WTC11 (cell line): ENCODE measurements at places on chromosomes 11 and 22.
A peak's percentile ranks its signal among the peaks of the same experiment; 100 is the strongest.

- no peak for DNase-seq
Measured at GRCh38 chr11:128732471-128733277, 38.8 kb downstream of the FLI1 start.

- no peak for DNase-seq
Measured at GRCh38 chr11:75814363-75814676, 690 bp upstream of the UVRAG start.

DNA sequence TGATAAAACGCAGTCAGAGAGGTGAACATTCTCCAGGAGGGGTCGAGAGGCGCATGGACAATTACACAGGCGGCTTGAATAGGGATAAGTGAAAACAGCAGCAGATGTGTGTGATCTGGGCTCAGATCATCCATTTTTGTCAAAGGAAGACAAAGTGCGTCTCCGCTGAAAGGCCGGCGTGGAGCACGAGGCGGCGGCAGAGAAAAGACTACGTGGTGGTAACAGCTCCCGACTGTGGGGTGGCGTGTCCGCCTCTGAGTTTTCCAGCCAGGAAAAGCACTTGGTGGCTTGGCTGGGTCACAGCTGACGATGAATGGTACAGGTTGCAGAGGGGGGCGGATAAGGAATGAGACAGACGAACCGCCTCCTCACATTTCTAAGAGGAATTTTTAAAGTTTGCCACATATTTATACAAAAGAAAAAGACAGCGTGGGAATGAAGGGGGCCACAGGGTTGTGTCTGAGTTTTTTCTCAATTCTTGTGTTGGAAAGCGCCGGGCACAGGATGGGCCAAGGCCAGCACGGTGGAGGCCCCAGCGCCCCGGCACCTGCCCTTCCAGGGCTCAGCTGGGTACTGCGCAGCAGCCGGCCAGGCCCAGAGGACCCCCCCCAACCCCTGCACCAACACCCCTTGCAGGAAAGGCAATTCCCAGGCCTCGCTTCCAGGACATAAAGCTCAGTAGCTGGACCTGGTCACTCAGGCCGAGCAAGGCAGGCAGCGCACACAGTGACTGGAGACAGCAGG is 80.4 kb downstream of the TRMU start:
- no peak for DNase-seq

GRCh38 chr22:23182309-23183060 is 2.2 kb downstream of the BCR start:
- DNase-seq, result no peak

DNA sequence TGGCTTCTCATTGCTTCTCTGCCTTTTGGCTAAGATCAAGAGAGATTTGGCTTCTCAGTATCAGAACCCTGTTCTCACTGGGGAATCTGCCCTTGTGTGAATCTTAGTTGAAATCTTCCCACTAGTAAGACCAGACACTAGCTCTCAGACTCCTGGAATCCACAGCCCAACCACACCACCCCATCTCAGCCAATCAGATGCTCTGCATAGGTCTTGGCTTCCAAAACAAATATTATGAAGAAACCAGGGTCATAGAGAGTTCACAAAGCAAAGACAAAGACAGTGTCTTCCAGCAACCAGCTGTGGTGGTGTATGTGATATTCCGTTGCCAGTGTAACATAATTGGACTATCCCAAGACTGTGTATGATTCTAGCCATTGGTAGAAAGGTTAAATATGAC is 5.4 kb downstream of the OR8B12 start:
- DNase-seq, result no peak

DNA sequence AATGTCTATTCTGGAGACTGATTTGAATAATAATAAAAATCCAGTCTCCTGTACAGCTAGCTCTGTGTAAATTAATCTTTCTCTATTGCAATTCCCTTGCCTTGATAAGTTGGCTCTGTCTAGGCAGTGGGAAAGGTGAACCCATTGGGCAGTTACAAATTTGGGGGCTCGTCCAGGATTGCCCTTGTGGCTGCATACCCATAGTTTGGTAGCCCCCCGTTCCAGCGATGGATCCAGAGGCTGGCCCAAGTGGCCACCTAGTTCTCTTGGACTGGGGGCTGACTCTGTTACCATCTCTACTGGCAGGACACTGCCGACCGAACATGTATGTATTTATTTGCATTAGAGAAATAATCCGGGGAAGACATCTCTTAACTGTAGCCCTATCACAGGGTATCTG is 326.2 kb upstream of the PDGFD start:
- no peak for DNase-seq

GRCh38 chr22:46066691-46067090 is 83.6 kb upstream of the PPARA start:
- no peak for DNase-seq

GRCh38 chr11:94623120-94623735 is 56.1 kb downstream of the PIWIL4 start:
- peak; percentile 77 for DNase-seq

DNA sequence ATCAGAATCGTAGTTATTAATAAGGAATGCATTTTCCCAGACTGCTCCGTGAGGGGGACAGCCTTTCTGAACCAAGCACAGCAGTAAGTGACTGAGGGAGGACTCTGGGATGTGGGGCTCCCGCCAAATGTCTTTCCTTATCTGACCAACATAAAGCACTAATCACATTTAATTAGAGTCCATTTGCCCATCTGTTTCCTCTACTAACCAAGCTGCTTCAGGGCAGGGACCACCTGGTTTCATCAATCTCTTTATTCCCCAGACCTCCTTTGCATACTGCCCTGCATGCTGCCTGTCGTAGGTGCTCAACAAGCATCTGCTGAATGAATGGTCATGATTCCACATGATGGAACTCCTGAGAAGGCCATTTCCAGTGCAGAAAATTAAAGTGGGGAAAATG is 29.4 kb downstream of the SMCO4 start:
- no peak for DNase-seq

DNA sequence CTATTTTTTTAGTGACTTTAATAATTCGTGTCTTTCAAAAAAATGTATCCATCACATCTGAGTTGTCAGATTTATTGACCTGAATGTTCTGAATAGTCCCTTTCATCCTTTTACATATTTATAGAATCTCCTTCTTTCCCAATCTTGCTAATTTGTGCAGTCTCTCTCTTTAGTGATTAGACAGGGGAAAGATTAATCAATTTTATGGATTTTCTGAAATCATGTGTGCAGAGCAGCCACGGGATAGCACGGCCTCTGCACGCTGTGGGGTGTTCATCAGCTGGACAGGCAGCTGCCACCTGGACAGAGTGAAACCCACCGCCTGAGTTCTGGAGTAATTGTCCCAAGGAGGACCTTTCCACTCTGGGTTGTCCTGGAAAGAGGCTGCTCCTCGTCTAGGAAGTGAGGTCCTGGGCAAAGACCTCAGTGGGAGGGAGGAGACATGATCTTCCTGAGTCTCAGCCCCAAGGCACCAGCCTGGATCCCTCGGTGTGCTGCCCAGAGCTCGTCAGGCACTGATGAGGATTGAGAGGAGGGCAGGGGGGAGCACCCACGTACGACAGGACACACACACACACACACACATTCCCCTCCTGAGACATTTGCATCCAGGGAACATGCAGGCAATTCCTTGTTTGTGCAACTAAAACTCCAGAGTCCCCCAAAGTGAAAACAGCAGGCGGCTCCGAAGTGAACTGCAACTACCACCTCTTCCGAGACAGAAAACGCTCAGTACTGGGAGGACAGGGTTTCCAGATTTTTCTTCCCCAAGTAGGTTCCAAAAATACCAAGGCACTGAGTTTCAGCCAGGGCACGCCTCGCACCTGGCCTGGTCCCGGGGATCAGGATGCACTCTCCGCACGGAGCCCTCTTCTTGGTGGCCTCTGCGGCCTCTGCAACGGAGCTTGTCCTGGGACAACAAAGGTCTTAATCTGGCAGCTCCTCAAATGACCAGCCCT is 22.5 kb upstream of the KRTAP5-6 start:
- DNase-seq, result no peak

GRCh38 chr22:39534092-39534506 is 1.6 kb upstream of the RPS19BP1 start:
- no peak for DNase-seq

DNA sequence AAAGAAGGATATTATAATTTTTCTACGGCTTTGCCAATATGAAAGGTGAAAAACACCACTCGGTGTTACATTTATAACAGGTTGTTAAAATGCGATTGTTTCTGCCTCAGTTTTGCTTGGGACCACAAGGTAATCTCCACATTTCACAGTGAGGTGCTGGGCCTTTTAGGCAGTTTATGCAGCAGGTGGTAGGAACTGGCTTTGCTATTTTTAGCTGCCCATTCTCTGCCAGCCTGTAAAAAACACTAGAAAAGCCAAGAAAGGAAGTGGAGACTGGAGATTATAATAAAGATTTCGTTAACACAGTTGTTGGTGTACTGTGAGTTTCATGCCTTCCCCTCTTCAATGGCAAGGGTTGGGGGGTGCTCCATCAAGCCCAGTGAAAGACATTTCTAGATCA is 8.0 kb upstream of the MRPL16 start:
- DNase-seq, result no peak
